ENCODE measurements at places on chromosomes 12 and 14.

GRCh38 chr12:1126091-1126490 is 135.1 kb downstream of the ERC1 start:
- no peak for DNase-seq

DNA sequence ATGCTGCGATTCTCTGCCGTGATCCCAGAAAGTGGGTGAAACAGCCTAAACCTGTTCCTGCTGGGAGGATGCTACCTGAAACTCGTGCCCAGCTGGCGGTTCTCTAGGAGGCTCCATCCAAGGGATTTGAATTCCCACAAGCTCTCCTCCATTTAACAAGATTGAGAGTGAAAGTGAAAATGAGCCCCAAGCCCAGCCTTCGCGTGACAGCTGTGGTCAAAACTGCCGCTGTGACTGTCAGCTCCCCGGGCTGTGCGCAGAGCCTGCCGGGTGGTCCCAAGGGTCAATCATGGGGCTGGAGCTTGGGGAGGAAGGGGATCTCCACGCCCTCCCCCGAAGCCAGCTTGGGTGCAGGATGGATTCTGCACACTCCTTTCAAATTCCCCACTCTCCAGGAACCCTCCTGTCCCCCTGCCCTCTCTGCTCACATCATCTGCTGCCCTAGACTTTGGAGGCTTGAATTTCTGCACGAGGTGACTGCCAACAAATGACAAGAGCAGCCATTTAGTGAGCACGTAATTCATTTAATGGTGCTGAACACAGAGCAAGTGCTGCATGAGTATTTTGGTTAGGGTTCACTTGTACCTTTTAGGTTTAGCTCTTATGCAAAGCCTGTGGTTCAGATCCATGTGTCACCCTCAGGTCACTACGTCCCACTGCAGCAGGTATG is 5.3 kb downstream of the ASB2 start:
- DNase-seq, result peak; percentile 36

- no peak for DNase-seq
These were observed 31.5 kb upstream of the ACTN1 start for GRCh38 chr14:69010648-69011047.

DNA sequence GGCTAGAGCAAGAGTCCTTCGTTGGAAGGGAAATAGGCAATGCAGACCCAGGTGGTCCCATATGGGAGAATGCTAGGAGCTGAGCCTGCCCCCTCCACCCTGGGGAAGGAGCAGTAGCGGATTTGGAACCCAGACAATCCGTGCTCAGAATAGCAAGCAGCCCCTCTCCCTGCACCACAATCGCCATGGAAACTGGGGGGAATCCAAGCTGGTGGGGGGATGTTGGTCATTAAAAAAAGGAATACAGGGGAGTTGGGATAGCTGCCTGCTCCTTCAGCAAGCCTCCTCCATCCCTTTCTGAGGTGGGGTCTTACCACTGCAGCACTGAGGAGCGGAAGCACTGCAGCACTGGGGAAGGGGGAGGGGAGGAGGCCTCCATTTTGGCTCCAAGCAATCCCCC is 2.9 kb downstream of the RND1 start:
- no peak for DNase-seq

GRCh38 chr14:72049462-72049861 is 117.2 kb downstream of the RGS6 start:
- no peak for DNase-seq

GRCh38 chr12:54009171-54010052 is 627 bp downstream of the HOXC8 start:
- DNase-seq, result peak; percentile 27

- no peak for DNase-seq
These were observed 37.0 kb downstream of the APPL2 start for GRCh38 chr12:105198961-105199360.

DNA sequence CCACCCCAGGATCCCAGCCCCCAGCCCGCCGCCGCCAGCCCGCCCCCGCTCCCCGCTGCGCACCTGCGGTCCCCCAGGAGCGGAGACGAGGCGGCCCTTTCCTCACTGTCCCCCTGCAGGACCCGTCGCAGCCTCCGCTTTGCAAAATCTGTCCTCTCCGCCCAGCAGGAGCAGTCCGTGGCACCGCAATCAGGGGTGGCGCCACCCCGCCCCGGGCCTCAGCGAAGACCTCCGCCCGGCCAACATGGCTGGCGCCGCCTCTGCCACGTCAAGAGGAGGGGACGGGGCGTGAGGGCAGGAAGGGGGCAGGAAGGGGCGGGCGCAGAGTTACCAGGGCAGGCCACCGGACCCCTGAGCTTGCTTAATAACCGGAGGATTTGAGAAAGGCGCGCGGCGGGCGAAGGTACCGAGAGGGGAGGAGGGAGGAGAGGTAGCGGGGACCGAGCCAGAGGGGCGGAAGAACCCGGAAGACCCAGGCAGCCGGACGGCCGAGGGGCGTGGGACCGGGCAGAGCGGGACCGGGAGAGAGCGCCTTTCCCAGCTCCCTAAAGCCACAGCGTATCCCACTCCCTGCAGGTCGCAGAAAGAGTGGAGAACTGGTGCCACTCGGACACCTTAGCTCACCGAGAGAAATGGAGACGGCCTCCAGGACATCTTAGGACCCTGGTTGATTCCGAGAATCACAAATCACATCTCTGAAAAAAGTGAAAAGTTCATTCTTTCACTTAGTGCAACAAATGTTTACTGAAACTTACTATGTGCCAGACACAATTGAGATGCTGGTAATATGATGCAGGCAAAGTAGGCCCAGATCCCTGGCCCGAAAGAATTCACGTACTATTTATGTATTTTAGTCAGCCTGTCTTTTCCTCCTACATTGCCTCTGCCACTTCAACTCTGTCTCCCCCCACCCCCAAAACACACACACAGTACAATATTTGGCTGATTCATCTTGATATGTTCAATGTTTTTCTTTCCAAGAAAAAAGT is at the start of gene SEC23A:
Gene SEC23A, minus strand, starts transcription at position 267 of the 989 bp plus-strand sequence. CDS start 7,117 bp downstream, outside the sequence.
- peak; percentile 72 for DNase-seq

DNA sequence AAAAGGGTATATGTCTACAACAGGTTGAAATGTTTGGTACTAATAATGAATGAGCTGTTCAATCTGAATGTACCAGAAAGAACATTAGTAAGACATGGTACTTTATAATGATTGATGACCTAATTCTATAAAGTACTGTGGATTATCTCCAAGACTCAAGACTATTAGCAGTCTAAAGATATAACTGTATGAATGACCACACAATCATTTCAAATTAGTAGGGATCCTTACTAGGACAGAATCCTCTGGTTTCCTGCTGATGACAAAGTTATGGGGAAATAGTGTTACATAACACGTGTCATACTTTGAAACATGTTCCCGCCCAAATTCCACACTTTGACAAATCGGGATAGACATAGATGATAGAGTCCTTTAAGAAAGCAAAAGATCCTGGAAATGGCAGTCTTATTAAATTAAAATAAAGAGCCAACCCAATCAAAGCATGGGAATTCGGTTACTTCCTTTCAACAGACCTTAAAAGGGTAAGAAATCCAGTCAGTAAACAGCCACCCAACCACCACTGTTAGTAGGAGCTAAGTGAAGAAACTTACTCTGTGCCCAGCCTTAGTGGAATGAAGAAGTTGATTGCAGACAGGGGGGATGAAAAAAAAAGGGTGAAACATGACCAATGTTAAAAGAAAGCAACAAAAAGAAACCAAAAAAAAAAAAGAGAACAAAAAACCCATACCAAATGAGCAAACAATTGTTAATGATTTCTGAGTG is 2.8 kb downstream of the VPS29 start:
- DNase-seq, result no peak

GRCh38 chr12:110071504-110071903 is 23.2 kb upstream of the C12orf76 start:
- no peak for DNase-seq

GRCh38 chr12:93443576-93443975 is 1.8 kb upstream of the UBE2N start:
- no peak for DNase-seq

GRCh38 chr14:54712465-54713200 is 145.7 kb downstream of the SAMD4A start:
- no peak for DNase-seq

- DNase-seq, result no peak
These were observed 13.2 kb downstream of the STK38L start for GRCh38 chr12:27257104-27257843.

- peak; percentile 67 for DNase-seq
These were observed 18.0 kb upstream of the DYRK2 start for GRCh38 chr12:67630373-67631088.

GRCh38 chr12:53115891-53116648 is 12.8 kb downstream of the SOAT2 start:
- DNase-seq, result no peak

DNA sequence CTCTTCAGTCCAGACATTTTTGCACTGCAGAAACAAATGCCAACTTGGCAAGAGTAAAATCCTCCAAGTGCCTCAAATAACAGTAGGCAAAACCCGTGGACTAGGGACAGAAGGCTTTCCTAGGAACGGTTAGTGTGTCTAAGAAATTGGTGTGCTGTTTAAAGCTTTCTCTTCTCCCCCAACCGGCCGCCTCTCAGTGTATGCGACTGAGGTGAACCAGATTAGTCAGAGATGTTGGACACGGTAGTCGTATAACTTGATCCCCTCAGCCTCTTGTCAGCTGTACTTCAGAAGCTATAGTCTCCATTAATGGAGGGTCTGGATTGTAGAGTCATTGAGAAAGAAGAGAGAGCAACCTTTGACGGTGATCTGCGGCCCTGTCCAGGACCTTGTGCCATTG is 21.7 kb downstream of the PPFIBP1 start:
- no peak for DNase-seq

- no peak for DNase-seq
These were observed 20.8 kb upstream of the AMN start for GRCh38 chr14:102901633-102902032.

DNA sequence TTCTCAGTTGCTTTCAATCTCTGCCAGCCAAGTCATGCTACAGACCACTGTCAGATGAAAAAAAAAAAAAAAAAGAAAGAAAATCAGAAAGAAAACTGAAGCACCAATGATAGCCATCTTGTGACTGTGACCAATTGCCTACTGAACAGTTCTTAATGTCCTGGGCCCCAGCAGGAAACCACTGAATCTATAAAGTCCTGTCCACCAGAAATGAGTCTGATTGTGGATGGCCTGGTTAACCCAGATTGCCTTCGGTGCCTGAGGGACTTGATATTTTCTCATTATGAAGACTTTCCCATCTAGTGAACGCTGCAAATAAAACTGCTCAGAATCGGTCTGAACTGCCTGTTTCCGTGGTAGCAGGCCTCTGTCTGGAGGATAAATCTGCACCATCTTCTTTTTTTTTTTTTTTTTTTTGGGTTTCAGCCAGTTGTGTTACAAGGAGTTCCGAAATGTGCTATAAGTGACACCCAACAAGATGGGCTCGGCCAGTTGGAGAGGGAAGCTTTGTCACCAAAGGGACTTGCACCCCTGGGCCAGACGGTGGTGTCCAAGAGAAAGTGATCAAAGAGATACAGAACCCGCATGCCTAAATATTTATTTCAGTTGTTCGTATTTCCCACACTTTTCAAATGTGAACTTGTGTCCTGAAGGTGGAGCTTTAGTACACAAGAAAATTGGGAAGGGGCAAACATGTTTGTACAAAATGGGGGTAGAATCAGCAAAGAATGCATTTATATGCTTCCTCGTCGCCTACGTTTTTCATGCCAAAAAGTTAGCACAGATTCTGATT is 3.0 kb upstream of the PLXNC1 start:
- DNase-seq, result no peak

GRCh38 chr14:68527329-68527851 is 265.5 kb downstream of the ZFP36L1 start:
- no peak for DNase-seq

DNA sequence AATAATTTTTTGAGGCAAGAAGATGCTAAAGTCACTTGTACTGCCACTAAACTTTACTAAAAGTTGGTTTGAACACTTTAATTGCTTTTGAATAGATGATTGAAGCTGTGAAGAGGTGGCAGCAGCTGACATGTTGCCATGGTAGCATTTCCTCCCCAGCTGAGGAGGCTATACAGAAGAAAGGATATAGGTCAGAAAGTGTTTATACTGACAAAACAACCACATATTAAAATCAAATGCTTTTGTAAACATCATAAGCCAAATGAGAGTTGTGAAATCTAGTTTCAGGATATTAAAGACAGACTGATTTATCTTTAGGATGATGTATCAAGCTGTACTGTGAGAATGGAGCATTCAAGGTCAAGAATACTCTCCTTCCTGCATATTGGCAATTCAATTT is 41.7 kb downstream of the TSPAN19 start:
- DNase-seq, result no peak

GRCh38 chr12:57128519-57129247 is 400 bp downstream of the LRP1 start:
- no peak for DNase-seq

DNA sequence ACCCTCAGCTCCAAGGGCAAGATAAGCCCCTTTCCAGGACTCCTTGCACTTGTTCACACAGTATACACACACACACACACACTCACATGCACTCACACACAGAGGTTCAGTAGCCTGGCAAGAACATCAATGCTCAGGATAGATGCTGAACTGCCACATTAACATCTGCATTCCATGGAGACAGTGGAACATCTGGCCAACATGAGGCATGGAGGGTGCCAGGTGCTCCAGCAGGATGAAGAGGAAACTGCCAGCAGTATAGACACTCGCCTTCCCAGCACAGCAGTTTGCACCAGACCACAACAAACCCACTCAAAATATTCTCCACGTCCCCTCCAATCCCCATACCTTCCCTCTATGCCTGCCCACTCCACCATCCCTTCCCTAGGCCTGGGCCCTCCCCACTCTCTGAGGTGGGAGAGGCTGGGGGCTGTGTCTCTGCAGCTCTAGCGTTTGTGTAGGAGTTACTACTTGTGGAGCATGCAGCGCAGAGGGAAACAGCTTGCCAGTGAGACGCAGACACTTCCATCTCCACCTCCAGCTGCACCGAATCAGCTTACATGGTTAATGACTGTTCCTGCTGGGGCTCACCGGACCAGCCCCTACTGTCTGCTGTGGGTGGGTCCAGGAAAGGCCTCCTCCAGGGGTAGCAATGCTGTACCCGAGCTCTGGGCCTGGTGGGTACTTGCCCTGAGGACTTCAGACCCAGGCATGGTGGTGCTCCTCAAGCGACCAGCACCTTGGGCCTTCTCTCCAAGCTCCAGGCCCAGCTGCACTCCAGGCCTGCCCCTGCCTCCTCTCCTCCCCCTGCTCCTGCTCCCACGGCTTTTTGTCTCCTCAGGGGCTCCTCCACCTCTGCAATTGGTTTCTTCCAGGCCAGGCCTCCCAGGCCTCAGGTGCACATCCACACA is 18.6 kb upstream of the PLEKHG3 start:
- no peak for DNase-seq

DNA sequence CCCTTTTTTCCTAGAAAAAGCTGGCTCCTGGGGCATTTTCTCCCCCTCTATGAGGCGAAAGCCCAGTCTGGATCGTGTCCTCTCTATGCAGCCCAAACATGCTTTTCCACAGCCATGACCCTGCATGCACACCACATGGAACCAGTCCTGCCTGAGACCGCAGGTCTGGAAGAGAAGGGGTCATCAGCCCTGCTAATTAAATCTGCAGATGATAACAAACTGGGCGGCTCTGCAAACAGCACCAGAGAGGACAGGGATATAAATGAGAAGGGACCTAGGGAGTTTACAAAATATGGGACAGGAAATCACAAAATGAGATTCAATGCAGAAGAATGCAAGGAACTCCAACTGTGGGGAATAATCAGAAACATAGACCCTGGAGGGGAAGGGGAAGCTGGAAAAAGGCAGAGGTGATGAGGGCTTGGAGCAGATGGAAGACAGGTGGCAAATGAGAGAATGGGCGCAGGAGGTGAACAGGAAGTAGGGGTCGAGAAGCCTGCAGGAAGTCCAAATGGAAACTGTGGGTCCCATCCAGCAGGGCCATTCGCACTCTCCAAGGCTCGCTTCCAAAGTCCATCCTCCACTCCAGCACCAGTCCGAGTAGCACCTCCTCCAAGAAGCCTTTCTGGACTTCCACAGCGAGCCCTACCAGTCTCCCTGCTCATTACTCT is 76.3 kb downstream of the ANO2 start:
- DNase-seq, result no peak

All from activated T-cell treated with anti-CD3 and anti-CD28 coated beads, Interleukin-2, amount 50 U/mL, for 4 hours (primary cell).